SJSA1 (cell line): ENCODE measurements at places on chromosomes 1 and 21.
A peak's percentile ranks its signal among the peaks of the same experiment; 100 is the strongest.

- DNase-seq = no peak
Observed at GRCh38 chr1:161799792-161800191, 33.7 kb downstream of the ATF6 start.

- DNase-seq = no peak
Observed at GRCh38 chr1:931380-932172, 7.9 kb downstream of the SAMD11 start.

- DNase-seq = no peak
Observed at GRCh38 chr1:90204023-90204590, 209.2 kb downstream of the ZNF326 start.

DNA sequence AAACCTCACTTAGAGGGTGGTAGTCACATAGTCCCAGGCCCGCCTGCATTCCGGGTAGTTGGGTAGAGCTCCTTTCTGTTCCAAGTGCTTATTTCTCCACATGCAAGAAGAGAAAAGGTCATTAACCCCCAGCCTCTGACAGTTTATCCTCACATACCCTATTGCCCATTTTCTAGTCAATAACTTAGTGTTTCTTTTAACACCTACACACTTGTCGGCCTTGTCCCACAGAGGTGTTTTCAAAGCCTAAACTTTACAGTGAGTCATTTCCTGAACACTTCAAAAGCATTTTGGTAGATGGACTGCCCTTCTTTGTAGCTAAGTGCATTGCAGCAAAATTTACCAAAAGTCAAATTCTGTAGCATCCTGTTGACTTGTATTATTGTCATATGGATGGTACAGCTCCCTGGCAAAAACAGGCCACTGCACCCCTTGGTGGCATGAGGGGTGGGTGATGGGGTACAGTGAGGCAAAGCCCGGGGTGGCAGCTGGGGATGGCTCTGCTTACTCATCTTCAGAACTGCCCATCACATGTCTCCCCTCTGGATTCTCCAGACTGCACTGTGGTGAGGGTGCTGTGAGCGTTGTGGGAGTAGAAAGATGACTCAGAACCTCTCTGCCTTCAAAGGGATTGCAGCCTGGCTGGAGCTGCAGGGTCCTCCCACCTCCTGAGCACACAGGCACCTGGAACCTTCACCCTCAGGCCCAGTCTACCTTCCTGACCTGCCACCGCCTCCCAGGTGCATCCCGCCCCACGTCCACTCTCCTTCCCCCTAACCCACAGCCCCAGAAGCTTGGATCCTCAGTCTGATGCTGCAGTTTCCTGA lies 45.8 kb upstream of the DMRTB1 start:
- peak; percentile 89 for DNase-seq

- peak; percentile 75 for DNase-seq
Observed at GRCh38 chr1:8879922-8880676, 1.6 kb upstream of the ENO1 start.

DNA sequence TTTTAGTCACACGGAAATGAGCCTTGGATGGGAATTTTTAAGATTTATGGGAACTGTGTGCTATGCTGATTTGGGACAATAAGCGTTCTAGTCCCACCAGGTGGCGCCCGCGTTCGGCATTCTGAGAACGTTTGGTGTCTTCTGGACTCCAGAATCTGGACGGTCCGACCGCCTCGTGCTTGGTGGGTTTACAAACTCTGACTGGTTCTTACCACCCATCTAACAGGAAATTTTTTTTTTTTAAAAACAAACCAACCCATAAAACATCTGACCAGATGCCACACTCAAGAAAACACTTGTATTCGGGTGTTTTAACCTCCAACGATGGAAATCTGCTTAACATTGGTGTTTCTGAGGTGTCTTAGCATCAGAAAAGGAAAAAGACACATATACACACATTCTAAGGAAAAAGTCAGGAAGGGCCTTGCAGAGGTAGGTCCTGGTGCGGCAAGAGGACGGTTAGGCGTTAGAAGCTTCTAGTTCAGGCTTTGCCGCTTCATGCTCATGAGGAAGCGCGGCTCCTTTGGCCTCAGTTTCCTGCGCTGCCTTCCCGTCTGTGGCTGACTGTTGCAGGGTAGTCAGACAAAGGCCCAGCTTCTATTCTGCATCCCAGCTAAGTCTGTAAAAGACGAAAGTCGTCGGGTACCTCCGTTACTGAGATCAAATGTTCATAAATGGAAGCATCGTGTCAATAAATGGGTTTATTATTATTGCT lies 814 bp upstream of the DYRK3 start:
- DNase-seq = peak; percentile 93
